ENCODE measurements at places on chromosomes 3 and 15.

GRCh38 chr15:60706145-60706544, 227.2 kb upstream of the ICE2 start:
- no peak for DNase-seq

DNA sequence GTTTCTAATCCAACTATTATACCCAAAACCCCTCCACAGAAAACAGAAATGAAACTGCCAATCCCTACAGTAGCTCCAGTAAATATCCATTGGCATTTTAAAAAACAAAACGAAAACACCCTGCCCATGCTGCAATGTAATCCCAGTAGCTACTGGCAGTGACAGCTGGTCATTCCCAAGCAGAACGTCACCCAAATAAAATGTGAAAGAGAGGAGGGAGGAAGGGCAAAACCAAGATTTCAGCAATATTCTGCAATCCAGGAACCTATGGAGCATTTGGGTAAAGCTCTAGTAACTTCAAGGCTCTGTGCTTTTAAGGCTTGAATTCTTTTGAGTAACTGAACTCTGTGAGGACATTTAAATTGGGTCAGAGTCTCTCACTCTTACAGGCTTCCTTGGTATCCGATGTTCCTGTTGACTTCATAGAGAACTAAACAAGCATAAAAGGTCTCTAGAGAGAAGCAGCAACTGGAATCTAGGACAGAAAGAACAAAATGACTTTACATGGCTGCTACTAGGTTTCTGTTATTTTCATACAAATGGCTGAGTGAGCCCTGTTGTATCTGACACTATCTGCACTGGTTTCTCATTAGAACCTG, 136.2 kb downstream of the TNIK start:
- DNase-seq: no peak

DNA sequence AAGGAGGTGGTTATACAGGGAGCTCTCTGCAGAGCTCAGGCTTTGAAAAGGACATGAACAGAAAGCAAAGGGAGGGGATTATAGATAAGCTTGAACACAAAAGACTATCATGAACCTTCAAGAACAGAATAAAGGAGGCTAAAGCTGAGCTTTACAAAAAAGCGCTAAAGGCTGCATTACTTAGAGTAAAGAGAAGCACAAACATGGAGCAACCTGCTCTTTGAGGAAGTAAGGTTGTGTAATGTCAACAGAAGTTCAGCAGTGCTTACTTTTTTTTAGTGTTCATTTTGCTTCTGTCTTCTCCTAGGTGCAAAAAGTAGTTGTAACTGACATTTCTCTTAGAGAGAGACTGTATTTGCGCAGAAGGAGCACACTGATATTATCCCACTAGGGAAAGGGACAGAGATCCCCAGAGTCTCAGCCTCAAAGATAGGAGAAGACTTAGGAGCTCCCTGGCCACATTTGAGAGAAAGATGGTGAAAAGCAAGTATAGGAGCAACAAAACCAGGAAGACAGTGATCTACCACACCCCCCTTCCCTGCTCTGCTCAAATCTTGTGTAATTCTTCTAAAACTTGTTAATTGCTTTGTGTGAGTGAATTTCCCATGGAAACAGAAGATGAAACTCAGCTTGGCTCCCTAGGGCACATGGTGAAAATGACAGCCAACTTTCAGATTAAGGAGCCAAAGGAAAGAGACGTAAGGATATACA, 54.7 kb downstream of the QTRT2 start:
- no peak for DNase-seq

DNA sequence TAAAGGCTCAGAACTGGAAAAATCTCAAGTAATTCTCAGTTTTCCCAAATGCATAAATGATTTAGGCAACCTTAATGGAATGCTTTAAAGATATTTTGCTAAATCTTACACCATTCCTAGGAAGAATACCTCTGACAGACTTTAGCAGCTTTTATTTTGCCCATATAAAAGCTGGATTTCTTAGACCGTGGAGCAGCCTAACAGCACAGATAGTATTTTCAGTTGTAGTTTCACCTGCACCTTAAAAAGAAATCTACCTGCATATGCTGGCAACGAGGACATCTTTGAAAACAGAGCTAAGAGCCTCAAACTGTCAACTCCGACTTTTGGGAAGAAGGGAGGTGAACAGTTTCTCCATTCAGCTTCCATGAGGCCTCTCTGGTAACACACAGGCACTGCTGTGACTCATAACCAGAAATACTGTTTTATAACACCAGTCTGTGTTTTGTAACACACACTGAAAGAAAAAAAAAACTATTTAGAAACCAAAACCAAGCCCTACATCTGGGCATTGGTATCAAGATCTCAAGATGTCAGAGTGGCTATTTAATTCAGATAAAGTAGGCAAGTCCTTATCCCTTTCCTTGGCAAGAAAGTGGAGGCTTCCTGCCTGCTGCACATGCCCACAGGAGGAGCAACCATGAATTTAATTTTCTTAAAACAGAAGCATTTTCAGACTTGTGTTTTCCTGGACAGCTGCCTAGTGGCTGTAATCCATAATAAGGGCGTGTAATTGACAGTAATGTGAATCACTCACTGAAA, 181.5 kb upstream of the ICE2 start:
- DNase-seq: no peak

Measured in kidney capillary endothelial cell (primary cell).